RCC 7860 (cell line): ENCODE measurements at places on chromosomes 3 and 15.

DNA sequence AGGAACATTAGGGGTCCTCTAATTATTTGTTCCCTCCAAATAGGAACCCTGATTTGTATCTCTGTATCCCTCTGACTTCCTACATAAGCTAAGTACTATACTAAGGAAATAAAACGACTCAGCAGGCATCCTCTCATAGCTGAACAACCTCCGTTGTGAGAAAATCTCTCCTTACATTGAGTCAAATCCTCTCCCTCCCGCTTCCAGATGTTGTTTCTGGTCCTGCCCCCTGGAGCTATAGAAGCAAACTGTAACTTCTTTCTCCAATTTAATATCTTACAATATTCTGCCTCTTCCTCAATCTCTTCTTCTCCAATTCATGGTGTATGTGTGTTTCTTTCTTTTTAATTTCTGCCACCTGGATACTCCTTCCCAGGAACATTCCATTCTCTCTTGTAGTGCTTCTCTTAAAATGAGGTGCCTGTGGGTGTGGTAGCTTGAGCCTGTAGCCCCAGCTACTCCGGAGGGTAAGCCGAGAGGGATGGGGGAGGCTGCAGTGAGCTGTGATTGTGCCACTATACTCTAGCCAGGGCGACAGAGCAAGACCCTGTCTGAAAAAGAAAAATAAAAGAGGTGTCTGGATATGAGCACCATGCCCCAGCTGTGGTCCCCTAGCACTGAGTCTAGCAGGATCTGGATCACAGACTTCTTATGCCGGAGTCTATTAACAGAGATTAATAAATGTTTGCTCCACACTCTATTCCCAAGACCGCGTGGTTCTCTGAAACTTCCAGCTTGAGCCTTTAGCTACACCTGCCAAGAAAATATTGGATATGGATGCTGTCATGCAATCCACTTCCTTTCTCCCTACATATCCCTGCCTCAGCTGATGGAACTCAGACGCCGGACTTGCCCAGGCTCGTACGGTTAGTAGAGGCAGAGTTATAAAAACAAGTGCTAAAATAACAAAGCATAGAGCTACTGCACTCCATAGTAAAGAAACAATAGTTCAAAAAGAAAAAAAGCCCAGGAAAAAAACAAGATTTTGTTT is 42.9 kb upstream of the NEO1 start:
- no peak for DNase-seq

DNA sequence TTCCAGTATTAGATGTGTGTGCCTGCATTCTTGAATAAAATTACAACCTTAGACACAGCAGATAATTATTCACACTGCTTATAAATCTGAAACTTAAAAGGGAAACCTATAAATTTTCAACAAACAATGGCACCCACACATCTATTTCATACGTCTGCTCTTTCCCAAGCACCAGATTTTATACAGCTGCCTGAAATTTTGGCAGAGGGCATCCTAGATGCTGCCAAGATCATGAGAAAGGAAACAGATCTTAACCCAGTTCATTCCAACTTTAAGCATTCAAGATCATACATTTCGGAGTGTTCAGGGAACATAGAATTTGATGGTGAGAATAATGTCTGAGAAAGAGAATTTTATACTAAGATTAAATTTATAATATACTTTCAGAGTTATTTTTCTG is 53.1 kb downstream of the CLDN1 start:
- no peak for DNase-seq

DNA sequence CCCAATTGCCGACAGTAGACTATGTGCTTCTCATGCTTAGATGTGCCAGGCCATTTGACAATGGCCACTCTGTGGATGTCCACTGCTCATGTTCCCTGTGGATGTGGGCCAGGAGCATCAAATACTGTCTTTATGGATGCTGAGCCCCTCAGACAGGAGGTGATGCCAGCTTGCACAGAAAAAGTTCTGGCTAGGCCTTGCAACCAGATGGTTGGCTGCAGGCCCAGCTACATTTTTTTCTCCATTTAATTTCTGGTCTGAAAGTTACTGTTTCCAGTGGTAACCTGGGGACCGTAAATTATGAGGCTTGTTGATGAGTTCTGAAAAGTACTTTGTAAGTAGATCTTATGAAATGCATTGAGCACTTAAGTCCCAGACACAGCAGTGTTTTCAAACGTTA is 228.5 kb downstream of the CHL1 start:
- DNase-seq, result no peak

DNA sequence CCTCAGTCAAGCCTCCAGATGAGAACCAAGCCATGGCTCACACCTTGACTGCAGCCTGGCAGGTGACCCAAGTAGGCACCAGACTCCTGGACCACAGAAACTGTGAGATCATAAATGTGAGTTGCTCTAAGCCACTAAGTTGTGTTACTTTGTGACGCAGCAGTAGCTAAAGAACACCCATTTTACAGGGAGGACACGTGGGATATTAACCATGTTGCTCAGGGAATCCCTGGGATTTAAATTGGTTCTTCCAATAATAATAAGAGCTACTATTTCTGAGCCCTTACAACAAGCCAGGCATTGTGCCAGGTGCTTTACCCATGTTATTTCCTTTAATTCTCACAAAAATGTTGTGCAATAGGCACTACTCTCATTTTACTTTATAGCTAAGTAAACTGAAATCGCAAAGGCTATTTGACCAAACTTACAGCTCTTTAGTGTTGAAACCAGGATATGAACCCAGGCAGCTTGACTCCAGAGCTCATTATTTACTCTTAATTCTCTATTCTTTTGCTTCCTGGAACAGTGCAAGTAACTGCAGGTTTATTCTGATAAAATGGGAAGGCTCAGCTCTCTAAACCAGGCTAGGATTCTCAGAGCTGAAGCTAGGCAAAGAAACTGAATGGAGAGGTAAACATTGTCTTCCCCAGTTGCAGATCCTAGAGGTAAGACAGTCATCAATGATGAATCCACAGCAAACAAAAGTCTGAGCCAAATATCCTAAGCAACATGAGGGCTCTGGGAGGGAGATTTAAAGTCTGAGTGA is 294.4 kb downstream of the KBTBD8 start:
- DNase-seq, result no peak

DNA sequence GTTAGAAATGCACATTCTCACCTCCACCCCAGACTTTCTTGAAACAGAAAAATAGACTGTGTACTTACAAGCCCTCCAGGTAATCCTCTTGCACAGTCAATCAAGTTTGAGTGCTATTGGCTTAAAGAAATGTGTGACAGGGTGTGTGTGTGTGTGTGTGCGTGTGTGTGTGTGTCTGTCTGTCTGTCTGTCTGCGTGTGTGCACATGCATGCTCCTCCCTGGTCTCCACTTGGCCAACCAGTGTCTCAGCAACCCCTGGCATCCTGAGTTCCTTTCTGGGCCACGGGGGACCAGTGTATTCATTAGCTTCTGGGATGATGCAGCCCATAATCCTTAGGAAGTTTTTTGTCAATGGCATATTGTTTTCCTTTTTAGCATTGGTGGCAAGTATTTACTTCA is 128.8 kb upstream of the IL12A start:
- no peak for DNase-seq

DNA sequence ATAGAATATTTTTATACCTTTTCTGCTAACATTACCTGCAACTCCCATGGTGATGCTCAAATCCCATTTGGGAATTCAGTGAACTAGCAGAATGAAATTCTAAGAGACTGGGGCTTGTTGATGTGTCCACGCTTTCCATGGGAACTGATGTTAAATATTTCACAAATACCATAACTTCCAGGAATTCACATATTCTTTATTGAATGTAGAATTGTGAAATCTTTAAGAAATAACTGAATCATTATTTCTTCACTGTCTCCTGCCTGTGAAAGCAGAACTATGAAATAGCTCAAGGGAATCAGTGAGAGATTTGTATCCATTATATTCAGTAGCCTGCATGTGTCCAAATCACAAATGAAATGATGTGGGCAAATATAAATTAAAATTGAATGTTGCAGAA is 130.8 kb downstream of the SERPINI1 start:
- no peak for DNase-seq

DNA sequence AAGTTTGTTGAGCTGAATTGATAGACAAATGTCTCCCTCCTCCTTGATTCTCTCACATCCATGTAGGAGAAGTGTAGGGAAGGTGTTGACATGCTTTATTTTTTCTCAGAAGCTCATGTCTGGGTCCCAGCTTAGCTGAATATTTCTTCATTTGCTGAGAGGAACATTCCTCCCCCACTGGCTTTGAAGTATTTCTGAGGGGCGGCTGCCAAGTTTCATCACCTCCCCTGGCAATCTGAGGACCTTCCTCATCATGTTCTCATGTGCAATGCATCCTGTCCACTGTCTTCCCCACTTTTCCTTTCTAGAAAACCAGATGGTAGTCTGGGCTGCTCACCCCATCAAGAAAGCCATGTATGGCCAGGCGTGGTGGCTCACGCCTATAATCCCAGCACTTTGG is 168.9 kb upstream of the RGMA start:
- no peak for DNase-seq

DNA sequence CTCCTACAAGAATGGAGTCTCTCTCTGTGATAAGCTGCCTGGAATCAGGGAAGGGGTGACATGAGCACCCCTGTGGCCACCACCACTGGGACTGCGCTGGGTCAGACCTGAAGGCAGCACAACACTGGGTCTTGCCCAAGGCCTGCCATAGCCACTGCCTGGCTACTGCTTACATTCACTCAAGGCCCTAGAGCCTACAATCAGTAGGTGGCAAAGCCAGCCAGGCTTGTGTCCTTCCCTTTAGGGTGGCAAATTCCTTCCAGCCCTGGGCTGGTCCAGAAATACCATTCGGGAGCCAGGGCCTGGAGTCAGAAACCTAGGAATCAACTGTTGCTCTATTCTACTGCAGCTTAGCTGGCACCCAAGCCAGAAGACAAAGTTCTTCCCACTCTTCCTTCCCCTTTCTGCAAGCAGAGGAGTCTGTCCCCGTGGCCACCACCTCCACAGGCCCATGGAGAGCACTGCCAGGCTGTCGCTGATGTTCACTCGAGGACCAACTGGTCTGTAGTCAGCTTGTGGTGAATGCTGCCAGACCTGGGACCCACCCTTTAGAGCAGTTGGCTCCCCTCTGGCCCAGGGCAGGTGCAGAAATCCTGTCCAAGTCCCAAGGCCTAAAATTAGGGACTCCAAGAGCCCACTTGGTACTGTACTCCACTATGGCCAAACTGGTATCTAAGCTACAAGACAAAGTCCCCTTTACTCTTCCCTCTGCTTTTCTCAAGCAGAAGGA is 307.4 kb downstream of the THSD4 start:
- no peak for DNase-seq

- peak; percentile 9 for DNase-seq
These were observed 8.4 kb downstream of the ST6GAL1 start for GRCh38 chr3:186938716-186939115.

DNA sequence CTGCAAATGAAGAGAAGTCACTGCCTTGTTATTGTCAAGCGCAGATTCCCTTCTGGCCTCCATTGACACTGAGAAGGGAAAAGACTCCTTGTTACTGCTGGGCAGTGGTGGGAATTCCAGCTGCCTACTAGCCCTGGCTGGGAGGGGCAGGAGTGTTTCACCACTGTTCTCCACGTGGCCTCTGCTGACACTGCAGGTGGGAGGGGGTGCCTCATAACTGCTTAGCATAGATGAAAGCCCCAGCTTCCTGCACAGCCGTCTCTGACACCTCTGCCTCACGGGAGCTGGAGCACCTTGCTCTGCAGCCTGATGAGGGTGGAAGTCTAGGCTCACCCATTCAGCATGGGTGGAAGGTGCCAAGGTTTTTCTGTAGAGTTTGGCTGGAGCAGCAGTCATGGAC is 52.1 kb downstream of the TM2D3 start:
- no peak for DNase-seq

- DNase-seq, result no peak
These were observed 8.1 kb downstream of the WDR82 start for GRCh38 chr3:52270252-52270754.

GRCh38 chr3:193744822-193745684 is 152.0 kb downstream of the OPA1 start:
- DNase-seq, result no peak

GRCh38 chr15:60672400-60672799 is 193.5 kb upstream of the ICE2 start:
- no peak for DNase-seq

GRCh38 chr15:63870043-63870394 is 36.3 kb upstream of the HERC1 start:
- peak; percentile 6 for DNase-seq

DNA sequence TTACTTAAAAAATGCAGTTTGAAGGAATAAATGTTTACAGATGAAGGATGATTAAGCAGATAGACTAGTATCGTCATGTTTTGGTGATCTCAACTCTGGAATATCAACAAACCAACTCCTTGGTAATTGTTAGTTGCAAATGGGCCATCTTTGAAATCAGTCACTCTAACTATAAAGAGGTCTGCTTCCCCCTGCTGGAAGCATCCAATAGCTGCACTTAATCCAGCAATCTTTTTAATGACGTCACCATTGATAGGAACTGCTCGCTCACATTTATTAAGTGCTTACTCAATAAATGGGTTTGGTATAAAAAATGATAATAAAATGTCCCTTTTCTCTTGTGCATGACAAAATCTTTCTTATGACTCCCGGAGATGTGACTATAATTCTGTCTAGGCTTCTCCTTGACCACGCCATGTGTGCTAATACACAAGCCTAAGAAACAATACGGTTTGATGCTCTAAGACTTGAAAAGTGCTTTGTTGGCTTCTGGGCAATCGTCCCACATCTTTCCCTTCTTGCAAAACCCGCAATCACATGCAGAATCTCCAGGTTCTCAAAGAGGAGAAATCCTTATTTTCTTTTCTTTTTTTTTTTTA is 227.6 kb upstream of the POU1F1 start:
- peak; percentile 46 for DNase-seq

GRCh38 chr3:155846119-155846518 is 8.1 kb downstream of the SLC33A1 start:
- no peak for DNase-seq
